ENCODE measurements at places on chromosomes 12 and 14.

DNA sequence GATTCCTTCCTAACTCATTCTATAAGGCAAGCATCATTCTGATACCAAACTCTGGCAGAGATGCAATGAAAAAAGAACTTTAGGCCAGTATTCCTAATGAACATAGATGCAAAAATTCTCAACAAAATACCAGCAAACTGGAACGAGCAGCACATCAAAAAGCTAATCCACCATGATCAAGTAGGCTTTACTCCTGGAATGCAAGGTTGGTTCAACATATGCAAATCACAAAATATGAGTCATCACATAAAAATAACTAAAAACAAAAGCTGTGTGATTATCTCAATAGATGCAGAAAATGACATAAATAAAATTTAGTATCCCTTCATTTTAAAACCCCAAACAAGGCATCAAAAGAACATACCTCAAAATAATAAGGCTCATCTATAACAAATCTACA is 98.9 kb downstream of the ACSS3 start:
- no peak for DNase-seq

DNA sequence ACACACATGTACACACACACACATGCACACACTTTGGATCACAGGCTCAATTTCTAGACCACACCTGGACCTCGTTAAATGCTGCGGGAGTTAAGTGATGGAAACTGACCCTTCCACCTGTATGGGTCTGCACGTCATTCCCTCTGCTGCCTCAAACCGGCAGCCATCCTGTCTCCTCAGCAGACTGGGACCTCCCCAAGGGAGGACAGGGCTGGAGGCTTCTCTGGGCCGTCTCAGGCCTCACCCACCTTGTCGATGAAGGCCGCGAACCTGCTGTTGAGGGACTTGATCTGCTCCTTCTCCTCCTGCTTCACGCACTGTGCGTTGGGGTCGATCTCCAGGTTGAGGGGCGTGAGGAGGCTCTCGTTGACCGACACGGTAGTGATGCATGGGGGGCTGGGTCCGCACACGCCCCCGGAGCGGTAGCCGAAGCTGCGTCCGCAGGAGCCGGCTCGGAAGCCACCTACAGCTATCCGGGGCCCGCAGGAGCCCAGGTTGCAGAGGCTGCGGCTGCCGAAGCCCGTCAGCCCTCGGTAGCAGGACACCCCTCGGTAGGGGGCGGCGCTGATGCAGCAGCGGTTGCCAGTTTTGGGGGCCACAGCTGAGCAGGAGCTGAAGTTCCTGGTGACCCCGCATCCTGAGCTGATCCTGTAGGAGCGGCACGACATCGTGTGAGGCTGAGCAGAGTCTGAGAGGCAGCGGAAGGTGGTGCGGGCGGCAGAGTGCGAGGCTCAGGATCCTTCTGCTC is at the start of gene KRT85:
Gene KRT85, minus strand, starts transcription at position 744 of the 748 bp plus-strand sequence. Its CDS starts 76 bp downstream, at position 668.
- no peak for DNase-seq

DNA sequence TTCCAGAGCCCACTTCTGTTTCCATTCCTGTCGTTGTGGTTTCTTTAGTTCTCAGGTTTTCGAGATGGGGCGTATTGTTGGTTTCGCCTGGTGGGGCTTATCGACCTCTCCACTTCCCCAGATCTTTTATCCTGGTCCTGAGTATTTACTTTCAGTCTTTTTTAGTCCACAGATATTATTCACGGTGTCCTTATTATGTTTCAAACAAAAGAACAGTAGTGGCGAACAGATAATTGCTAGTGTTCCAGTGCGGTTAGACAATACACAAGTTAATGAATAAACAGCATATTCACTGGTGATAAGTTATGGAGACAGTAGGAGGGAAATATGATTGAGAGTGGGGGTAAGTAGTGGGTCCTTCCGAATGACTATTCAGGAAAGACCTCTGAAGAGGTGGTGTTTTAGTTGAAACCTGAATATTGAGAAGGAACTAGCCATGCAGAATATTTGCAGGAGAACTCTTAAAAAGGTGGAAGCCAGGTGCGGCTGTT is 668 bp downstream of the TMEM260 start:
- peak; percentile 51 for DNase-seq

GRCh38 chr14:89317051-89317691 is 99.9 kb downstream of the FOXN3 start:
- no peak for DNase-seq

Data from CD4-positive, CD25-positive, alpha-beta regulatory T cell (primary cell).